ENCODE measurements at places on chromosomes 6 and 20. TPM values are rescaled to one million over a fixed set of nuclear protein-coding genes. Genes with fewer than 3 reads are reported as not detected.

DNA sequence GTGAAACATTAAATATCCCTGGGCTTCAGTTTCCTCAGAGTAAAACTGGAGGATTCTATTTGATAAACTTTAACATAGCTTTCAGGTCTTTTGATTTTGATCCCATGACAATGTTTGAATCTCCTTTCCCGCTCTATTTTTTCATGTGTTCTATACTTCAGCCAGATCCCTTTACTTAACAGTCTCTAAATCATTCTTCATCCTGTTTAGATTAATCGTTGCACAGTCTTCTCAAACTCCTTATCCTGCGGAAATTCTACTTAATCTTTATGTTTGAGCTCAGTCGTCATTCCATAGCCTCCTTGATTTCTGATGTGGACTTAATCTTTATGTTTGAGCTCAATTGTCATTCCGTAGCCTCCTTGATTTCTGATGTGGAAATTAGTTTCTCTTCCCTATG, 57.4 kb downstream of the GRIK2 start:
- no peak for DNase-seq

- no peak for DNase-seq
Observed at GRCh38 chr20:1535420-1536175, 21.9 kb downstream of the SIRPD start.

DNA sequence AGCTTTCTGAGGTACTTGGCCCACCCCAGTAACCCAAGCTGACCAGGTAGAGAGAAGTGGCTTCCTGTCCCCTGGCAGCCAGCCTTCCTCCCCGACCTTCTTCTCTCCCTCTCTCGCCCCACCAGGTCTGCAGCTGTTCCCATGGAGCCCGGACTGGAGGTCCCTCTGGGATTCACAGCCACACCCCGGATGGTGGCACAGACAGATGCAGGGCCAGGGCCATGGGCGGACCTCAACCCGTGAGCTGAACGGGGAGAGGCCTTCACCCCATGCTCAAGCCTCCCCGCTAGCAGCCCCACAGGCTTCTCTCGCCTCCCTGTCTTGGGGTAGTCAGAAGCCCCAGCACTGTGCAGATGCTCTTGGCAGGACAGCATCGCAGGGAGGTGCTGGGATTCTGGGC, 41.3 kb downstream of the CPXM1 start:
- peak; percentile 55 for DNase-seq

Gene C20orf96
- 2.1 TPM for total RNA-seq

GRCh38 chr6:16058929-16059345, 69.9 kb upstream of the MYLIP start:
- DNase-seq: no peak

Gene PROKR2
- total RNA-seq: 0.74 TPM

DNA sequence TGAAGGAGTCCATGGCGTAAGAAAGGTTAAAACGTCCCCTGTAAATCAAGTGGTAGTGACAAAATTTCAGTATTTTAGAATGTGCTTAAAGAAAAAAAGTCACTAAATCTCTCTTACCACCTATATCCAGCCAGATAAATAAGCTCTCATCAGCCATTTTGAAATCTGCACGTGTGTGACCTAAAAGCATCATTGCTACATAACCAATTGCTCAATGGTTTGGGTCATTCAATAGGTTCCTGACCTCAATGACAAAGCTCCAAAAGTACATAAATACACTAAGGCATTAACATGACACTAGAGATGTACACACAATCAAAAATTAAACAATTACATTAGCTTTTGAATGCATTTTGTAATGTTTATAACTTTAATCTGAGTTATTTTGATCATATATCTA, 272.4 kb downstream of the GMDS start:
- DNase-seq: no peak

GRCh38 chr20:3894796-3895195, 5.6 kb downstream of the PANK2 start:
- no peak for DNase-seq

Gene CRIP3
- 20.1 TPM for total RNA-seq

DNA sequence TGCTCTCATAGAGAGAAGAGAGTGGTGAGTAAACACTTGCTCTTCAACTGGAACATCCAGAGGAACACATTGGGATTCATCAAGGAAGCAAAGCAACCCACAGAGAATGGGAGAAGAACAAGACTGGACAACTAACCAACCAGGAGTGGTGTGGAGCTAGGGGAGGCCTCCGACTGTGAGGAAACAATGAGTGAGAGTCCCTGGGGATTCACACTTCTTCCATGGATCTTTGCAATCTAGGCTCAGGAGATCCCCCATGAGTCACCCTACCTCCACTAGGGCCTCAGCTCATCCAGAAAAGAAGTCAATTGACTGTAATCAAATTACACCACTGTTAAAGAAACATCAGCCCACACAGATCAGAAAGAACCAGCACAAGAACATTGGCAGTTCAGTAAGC, 42.3 kb upstream of the CLVS2 start:
- DNase-seq: no peak

GRCh38 chr6:74277777-74278186, 581.8 kb downstream of the CD109 start:
- no peak for DNase-seq

DNA sequence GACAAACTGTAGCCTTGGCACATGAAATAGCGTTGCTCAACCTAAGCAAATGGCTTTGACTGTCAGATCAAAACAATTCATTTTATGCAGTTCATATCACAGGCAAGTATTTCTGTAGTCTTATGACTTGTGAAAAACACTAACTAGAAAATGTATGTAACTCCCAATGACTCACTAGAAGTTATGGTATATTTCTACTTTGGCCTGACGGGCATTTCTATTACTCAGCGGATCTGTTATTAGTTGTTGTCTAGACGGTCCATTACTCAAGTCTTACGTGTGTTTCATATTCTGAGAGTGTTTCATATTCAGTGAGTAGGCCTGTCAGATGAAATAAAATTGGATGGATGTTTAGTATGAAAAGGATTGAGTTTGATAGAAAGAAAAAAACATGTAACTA, 880.9 kb downstream of the PRIM2 start:
- no peak for DNase-seq

DNA sequence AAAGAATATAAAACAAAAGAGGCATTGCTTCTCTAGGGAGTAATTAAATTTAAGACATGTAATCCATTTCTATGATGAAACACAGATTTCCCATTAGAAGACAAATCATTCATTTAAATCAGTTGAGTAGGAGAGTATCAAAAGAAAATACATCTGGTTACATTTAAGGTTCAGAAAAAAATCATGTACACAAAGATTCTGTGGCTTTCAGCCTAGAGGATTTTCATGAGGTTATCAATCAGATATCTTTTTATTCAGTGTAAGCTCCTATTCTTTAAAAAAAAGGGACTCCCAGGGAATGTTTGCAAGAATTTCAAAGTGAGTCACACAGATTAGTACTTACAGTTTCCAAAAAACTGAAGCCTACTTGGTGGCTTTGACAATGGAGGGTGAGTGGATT, 24.9 kb downstream of the COL21A1 start:
- no peak for DNase-seq

DNA sequence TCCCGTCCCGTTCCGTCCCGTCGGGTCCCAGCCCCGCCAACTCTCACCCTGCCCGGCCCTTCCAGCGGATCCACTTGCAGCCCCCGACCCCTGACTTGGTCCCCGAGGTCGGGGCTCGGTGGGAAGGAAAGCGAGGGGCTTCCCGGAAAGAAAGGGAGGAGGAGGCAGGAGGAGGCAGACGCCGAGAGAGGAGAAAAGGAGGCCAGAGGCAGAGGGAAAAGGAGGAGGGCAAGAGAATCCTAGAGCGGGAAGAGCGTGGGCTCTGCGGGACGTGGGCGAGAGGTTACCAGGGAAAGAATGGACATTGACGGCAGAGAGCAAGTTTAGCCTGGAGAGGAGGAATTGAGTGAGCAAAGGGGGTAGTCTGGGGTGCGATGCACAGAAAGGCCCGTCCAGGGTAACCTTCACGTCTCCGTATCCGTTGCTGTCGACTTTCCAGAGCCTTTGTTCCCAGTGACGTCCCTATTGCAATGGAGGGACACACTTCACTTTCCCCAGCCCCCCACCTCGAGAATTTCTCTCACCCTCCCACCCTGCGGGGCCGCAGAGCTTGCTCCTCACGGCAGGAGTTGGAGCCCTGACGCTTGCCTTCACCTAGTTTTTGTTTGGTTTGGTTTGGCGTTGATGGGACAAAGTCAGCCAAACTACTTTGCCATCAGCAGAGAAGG, 477 bp upstream of the MOXD1 start:
- DNase-seq: peak; percentile 29

Gene FAM120B
- 9.4 TPM for total RNA-seq

Gene OR12D3
- total RNA-seq: not detected

Gene CENPW
- total RNA-seq: 19.6 TPM

Gene ENPP4
- total RNA-seq: 3.0 TPM

GRCh38 chr6:30687659-30688431, 1.4 kb upstream of the PPP1R18 start:
- DNase-seq: no peak

Gene ZNF831
- not detected for total RNA-seq

DNA sequence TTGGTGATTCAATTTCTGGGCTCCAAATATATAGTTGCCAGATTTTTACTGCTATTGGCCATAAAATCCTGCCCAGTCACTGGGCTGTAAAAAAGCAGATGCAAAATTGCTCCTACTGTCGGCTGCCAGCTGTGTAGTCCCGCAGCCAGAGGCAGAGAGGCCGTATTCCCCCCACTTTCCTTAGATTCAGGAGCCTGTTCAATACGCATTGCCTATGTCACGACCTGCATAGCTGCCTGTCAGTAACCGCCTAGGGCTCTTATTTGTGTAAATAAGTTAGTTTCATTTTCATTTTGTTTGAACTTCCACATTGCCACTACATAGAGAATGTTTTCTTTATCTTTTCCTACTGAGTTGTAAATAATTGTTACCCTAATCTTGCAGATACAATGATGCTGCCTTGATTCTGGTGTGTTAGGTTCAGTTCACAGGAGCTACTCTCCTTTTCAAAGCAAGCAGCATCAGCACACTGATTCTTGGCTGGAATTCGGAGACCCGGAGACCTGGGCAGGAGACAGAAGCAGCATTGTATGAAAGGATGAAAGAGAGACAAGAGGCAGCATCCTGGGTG, 46.0 kb upstream of the UST start:
- DNase-seq: peak; percentile 34

- no peak for DNase-seq
Observed at GRCh38 chr6:25056130-25056529, 120.4 kb upstream of the RIPOR2 start.

DNA sequence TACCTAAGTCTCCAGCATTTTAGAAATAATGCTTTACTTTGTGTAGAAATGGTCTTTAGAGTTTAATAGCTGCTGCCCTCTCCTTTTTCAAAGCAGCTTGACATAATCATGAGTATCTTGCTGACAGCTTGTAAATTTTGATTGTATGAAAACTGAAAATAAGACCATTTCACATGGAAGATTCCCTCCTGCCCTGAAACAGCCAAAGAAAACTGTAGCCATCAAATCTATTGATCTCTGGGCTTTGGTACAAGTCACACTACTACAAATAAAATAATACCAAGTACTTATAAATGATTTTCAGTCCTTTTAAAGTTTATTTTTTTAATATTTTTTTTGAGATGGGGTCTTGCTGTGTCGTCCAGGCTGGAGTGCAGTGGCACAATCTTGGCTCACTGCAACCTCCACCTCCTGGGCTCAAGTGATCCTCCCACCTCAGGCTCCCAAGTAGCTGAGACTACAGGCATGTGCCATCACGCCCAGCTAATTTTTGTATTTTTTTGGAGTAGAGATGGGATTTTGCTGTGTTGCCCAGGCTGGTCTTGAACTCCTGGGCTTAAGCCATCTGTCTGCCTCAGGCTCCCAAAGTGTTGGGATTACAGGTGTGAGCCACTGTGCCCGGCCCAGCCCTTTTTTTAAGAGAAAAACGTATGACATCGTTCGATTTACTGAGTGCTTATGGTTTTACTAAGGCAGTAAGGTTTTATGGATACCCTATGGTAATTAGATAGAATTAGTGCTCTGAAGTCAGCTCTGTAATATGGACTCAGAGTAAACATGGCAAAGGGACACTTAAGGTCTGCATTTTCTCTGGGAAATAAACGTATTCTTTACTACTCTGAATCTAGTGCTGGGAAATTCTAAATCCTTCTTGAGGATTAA, 7.0 kb downstream of the PTPN1 start:
- DNase-seq: no peak

- DNase-seq: no peak
Observed at GRCh38 chr6:47066418-47066817, 24.3 kb upstream of the ADGRF1 start.

Gene ANKRD66
- not detected for total RNA-seq

DNA sequence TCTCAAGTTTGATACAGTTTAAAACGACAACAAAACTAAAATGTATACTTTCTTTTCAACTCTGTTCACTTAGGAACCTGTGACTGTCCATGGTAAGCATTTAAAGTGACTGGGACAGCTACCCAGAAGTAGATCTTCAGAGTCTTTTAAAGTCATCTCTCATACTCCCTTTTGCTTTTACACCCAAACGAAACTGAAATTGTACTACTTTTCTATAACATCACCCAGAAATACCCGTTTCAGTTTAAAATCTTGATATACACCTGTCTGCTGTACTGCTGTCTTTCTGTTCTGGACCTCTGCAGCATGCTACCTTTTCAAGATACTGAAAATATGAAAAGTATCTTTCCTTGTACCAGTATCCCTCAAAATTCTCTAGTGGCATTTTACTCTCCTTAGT, 170.4 kb upstream of the THEMIS start:
- no peak for DNase-seq

GRCh38 chr6:46453741-46454316, 37.4 kb downstream of the RCAN2 start:
- DNase-seq: no peak

DNA sequence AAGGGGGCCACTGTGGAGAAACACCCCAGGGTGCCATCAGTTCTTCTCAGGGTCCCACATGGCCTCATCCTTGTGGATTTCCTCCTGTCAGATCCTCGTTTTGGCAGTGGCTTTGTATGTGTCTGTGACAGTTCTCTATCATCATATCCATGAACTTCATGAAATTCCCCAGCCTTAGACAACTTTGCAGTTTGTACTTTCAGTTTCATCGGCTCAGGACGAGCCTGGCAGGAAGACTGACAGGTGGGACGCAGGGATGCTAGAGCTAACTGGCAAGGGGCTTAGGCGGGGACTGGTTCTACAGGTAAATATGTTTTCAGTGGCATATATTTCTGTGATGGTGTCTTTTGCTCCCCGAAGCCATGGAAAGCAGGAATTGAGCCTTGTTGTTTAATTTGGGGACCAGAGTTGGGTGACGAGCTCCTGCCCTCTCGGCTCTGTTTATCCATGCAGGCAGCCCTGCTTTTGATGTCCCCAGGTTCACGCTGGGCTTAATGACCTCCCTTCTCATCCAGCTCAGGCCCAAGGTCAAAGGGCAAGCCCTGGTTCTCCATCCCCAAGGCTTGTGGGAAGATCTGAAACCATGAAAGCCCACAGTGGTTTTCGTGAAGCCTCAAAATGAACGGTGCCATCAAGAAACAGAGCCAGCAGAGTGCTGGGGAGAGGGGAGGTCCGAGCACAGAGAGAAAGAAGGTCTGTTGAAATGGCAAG, 11.2 kb downstream of the SDCBP2 start:
- DNase-seq: no peak

All from H7 (cell line).